ENCODE measurements at places on chromosomes 12 and 14.
A peak's percentile ranks its signal among the peaks of the same experiment; 100 is the strongest.

DNA sequence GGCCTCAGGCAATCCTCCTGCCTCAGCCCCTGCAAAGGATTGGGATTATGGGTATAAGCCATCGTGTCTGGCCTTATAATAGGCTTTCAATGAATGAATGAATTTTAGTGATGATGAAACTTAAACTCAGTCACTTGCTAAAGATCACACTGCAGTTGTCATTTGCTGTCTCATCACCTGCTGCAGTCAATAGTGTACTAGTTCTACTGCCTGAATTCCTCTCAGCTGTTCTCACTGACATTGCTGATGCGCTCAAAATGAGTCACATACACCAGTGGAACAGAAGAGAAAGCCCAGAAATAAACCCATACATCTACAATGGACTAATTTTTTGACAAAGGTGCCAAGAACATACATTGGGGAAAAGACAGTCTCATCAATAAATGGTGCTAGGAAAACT, 5.6 kb upstream of the SYNJ2BP start:
- no peak for DNase-seq

DNA sequence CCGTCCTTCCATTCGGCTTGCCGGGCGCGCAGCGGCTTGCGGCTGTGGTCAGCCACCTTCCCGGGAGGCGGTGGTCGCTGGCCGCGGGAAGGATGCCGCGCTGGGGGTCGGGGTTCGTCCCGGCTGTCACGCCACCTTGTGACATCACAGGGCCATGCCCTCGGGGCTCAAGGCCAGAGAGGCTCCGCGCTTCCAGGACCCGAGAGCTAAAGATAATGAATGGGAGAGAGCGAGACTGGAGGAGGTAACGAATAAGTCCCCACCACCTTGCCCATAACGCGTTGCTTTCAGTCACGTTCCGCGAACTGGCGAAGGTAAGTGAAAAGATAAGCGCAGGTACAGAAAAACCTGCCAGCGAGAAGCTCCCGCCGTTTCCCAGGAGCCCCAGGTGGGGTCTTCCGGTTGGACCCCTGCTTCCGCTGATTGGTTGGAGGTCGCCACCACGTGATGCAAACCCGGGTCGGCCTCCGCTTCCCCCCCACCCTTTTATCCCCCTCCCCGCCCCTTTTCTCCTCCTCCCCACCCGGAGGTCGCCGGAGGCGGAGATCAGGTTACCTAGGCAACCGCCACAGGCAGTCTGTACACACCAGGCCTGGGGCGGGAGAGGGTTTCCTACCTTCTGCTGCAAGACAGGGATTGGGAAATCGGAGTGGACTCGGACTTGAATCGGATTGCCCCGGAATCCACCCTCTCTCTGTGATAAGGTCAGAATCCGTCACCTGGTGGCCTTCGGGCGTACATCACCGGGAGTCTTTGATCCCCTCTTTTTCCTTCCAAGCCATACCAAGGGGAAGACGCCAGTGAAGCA, at the start of gene LRRC9:
Gene LRRC9 (plus strand): TSS at position 575 of the 808 bp plus-strand sequence.
- peak; percentile 66 for DNase-seq

- DNase-seq: no peak
These were observed 218.8 kb downstream of the BTG1 start for GRCh38 chr12:91926848-91927247.

GRCh38 chr12:105960319-105961083, 178.3 kb downstream of the NUAK1 start:
- DNase-seq: peak; percentile 85

- no peak for DNase-seq
These were observed 254.0 kb upstream of the KRR1 start for GRCh38 chr12:75765170-75766059.

DNA sequence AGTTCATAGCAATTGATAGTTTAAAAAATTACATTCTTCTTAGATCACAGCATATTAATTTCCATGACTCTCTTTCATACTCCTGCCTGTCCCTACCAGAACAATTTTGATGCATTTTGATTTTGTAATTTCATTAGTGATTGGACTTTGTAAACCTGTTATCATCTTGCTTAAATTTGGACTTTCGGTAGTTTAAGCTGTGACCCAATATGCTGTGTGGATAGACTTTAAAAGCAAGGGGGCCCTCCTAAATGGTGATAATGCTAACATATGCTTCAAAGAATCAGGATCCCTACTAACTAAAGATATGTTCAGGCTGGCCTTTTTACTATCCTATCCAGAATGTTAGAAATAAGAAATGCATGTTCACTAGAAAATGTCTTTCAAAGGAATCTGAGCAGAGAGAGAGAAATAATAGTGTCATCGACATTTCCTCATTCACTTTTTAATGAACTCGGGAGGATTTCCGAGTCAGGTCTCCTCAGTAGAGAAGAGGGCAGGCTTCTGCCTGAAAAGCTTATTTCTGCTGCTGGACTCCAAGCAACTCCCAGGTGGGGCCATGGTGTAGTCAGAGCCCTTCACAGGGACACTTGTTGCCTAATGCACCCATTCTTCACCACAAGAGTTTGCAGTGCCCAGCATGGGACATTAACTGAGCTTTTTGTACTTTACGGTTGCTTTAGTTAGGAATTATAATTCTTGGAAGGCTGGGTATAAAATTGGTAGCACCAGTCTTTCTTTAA, 16.7 kb downstream of the SLC38A4 start:
- no peak for DNase-seq

GRCh38 chr14:56463271-56463890, 116.2 kb upstream of the TMEM260 start:
- no peak for DNase-seq

GRCh38 chr12:91110311-91110924, 876 bp downstream of the LUM start:
- no peak for DNase-seq

- DNase-seq: no peak
These were observed 189.4 kb downstream of the NUAK1 start for GRCh38 chr12:105949391-105949790.

DNA sequence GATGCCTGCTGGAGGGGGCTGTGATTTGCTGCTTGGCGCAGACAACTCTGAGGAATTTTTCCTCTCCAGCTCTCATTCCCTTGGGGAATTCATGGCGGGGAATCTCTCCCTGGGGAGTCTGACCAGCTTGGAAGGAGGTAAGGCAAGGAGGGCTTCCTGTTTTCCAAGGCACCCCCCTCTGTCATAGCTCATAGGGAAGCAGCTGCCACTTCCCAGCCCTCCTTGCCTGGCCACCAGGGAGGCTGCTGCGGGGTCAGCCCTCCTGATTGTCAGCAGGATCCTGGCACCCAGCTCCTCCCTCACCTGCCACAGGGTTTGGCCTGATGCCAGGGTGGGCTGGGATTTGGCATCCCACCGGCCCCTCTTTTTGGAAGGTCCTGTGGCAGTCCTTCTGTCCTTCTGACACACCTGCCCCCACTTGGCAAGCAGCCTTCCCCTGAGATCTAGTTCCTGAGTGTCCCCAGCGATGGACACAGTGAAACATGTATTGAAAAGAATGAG, 74.9 kb downstream of the TSPAN9 start:
- DNase-seq: peak; percentile 32

Measured in thyroid gland (tissue), 4 donors.